Naive thymus-derived CD4-positive, alpha-beta T cell (primary cell): ENCODE measurements at places on chromosomes 4 and X. TPM values are rescaled to one million over a fixed set of nuclear protein-coding genes. Genes with fewer than 3 reads are reported as not detected.

The KLHL4 gene
- not detected for total RNA-seq

The EMCN gene
- total RNA-seq = not detected in 2 replicates

The FOXR2 gene
- not detected in 2 replicates for total RNA-seq

The SH3RF1 gene
- total RNA-seq = 3.8 TPM

The ATP5ME gene
- total RNA-seq = 121 TPM

The TASL gene
- total RNA-seq = 4.6 TPM

The NALF2 gene
- total RNA-seq = 0.50 TPM
